Eye (tissue), 1 donor: ENCODE measurements at places on chromosomes 3 and 15.

DNA sequence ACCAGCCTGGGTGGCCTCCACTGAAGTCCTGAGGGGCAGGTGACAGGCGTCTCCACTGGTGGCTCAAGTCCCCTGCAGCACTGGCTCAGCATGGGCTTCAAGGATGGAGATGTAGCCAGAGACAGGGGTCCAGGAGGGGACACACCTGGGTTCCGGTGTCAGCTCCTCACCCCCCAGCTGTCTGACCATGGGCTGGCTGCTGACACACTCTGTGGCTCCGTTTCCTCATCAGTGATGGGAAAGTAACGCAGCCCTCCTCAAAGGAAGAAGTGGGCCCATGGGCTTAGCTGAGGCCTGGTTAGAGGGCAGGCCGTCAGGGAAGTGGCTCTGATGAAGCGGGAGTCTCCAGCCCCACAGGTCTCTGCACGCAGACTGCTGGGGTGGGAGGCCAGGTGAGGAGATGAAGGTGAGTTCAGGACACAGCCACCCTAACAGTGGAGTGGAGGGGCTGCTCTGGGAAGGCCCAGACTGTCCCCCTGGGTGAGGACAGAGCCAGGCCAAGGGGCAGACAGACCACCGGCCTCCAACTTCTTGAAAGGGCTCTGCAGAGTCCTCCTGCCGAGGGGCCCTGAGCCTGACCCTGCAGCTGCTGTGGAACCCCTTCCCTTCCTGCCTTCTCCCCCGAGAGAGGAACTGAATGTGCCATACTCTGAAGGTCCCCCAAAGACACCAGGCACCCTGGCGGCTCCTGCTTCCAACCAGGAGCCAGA lies 24.0 kb downstream of the PSTPIP1 start:
- no peak for DNase-seq

GRCh38 chr3:39937874-39938273 lies 128.5 kb downstream of the MYRIP start:
- DNase-seq, result no peak

GRCh38 chr3:61668317-61668864 lies 107.0 kb downstream of the PTPRG start:
- no peak for DNase-seq

DNA sequence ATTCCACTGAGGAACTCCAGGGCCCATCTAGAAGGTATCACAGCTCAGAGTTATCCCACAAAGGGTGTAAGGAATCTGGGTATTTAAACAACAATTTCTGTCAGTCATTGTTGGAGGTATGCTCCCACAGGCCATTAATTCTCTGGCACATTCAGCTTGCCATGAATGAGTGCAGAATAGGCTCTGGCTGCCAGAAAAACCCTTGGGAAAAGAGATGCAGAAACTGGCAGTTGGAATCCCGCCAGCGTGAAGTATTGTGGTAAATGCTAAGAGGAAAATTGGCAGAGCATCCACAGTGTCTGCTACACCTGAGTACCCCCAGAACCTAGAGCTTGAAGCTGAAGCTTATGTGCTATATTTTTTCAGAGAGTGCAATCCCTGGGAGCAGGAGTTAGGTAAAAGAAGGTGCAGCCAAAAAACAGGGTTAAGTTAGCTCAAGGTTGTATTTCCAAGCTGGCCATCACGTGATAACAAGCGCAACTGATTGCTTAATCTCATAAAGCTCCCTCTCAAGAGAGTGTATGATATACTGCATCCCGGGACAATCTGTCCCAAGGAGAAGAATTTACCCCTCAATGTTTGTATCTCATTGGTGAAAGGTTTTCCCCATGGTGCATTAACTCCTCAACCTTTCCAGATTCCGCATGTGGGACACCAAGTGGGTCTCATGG lies 94.2 kb upstream of the ACP3 start:
- no peak for DNase-seq

DNA sequence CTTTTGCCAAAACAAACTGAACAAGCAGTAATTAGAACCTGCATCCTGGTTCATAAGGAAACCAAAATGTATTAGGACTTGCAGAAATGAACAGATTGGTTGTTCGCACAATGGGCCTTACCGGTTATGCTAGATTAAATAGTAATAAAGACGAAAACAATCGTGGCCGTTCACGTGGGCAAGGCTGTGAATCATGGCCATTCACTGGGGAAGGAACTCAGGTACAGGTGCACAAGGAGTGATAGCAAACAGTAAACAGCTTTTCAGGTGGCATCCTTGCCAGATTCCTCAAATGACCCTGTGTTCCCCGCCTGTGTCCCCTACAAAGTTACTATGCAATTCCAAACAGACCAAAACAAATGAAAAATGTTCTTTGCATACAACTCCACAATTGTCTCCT lies 8.2 kb downstream of the LRIG1 start:
- DNase-seq, result no peak

- no peak for DNase-seq
Observed at GRCh38 chr3:154969366-154969765, 110.8 kb upstream of the MME start.

GRCh38 chr3:152338159-152338720 lies 69.5 kb downstream of the MBNL1 start:
- no peak for DNase-seq

DNA sequence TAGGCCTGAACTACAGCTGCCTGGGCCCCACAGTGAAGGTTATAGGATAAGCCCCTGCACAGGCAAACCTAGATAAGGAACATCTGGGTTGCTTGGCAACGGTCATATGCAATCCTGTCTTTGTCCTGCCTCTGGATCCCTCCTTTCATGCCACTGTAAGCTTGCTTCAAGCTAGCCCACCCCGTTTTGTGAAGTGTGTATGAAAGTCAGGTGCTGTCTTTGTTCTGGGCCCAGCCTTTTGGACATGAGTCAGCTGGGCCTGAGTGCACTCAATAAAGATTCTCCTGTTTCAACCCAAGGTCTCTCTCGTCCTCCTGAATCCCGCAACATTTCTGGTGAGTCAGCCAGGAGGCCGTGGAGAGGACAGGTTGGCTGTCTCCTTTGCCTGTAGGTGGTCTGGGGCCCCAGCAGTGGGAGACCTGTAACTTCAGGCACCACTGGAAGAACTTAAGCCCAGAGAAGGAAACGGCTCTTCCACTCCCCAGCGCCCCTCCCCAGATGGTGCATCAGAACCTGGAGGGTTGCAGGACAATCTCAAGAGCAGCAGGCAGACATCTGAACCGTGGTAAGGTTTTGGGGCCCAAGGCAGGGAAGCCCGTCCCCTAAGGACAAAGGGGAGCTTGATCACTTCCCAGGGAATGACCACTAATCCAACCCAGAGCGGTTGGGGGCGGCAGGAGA lies 8.3 kb upstream of the SLC9C1 start:
- peak; percentile 43 for DNase-seq

DNA sequence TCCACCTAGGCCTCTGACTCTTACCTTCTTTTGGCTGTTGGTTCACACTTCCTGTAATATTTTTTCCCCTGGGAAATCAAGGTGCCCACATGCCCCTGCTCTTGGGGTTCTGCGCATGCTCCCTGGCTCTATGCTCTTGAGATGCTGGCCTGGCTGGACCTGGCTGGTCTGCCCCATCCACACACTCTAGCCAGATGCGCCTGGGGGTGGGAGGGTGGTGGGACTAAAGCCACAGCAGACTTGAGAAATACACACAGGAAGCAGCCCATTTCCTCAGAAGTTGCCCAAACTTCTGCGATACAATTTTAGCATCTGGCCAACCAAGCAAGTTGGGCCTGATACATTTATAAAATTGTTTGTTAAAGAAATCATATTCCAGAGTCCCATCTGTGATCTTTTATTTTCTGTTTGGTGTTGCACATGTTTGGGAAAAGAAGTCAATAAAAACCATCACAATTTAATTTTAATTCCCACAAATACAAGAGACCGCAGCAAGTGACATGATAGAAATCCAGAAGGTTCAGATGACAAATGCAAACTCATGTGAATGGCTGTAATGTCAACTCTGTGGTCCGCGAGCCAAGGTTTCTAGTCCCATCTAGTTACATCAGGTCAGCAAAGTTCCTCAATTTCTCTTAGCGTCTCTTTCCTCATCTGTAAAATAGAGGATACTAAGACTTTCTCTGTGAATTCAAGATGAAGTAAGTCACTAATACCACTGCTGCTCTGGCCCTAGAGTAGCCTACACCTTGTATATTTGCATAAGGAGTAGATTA lies 55.9 kb upstream of the MEF2A start:
- no peak for DNase-seq

DNA sequence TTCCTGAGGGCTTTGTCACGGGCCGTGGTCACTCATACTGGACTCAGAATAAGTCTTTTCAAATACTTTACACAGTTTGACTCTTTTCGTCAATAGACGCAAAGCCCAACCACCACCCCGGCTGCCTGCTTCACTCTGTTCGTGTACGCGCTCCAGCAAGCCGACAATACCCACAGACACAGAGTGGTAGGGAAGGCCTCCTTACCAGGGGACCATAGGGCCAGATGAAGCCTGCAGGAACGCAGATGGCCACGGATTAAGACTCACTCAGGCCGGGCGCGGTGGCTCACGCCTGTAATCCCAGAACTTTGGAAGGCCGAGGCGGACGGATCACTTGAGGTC lies 29.7 kb downstream of the EFCAB12 start:
- DNase-seq, result no peak

GRCh38 chr3:40166997-40167396 lies 142.5 kb upstream of the EIF1B start:
- no peak for DNase-seq

DNA sequence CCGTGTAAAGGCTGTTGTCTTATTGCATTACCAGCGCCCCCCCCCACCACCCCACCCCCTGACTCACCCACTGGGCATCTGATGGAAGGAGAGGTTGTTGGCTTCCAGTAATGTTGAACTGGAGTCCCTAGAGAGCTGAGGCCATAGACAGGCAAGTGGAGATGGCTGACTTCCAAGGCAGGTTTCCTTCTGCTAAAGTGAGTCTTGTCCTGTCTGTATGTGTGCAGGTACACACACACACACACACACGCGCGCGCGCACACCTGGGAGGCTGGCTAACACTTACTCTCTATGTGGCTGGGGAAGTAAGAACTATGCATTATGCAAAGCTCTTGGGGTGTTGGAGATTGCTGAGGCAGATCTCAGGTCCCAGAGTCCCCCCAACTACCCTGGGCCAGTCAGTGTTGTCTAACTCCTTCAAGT lies 1.6 kb upstream of the KY start:
- no peak for DNase-seq

DNA sequence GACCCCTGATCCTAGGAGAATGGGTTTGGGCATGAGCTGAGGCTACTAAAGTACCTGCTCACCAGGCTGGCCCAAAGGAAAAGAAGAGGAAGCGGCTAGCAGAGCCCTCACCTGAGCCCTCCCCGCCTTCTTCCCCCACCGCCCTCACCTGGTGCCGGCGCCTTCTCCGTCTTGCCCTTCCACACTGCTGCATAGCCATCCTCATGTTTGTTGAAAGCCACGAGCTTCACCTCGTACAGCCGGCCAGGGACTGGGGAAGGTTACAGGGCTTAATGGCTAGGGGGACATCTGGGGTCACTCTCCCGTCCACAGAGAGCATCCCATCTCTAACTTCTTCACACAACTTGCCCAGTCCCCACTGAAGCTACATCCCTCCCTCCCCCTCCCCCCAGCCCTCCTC lies 13.9 kb upstream of the IGDCC3 start:
- DNase-seq, result no peak

GRCh38 chr3:194105292-194105691 lies 30.7 kb upstream of the HES1 start:
- no peak for DNase-seq

- DNase-seq, result no peak
Observed at GRCh38 chr3:141321109-141321497, 47.2 kb upstream of the ZBTB38 start.
